Right cardiac atrium (tissue), 5 donors: ENCODE measurements at places on chromosomes 7 and 10. TPM values are rescaled to one million over a fixed set of nuclear protein-coding genes. Genes with fewer than 3 reads are reported as not detected.

GRCh38 chr7:156780724-156781455 lies 112.1 kb downstream of the LMBR1 start:
- no peak for DNase-seq

DNA sequence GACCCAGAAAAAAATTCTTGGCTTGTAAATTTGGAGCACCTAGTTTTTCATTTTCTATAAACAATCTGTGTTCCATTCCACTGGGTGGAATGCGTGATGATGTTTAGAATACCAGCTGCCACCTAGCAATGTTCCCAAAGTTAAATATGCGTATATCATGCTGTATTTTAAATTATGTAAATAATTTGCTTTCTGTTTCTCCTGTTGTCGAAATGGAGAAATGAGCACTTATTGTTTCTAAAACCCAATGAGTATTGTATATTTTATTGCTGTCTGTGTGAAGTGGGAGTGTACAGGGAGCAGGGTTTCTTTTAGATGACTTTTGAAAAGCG lies 49.4 kb upstream of the CELF2 start:
- DNase-seq: no peak

GRCh38 chr7:47659664-47660462 lies 78.0 kb upstream of the TNS3 start:
- DNase-seq: no peak

GRCh38 chr10:130368761-130369560 lies 232.8 kb downstream of the GLRX3 start:
- DNase-seq: no peak

- peak; percentile 82 for DNase-seq
Observed at GRCh38 chr7:92836489-92836999, at the start of gene CDK6. CDK6 (minus strand) TSS chr7:92836573; CDS start chr7:92833323, 3,250 bp downstream.

DNA sequence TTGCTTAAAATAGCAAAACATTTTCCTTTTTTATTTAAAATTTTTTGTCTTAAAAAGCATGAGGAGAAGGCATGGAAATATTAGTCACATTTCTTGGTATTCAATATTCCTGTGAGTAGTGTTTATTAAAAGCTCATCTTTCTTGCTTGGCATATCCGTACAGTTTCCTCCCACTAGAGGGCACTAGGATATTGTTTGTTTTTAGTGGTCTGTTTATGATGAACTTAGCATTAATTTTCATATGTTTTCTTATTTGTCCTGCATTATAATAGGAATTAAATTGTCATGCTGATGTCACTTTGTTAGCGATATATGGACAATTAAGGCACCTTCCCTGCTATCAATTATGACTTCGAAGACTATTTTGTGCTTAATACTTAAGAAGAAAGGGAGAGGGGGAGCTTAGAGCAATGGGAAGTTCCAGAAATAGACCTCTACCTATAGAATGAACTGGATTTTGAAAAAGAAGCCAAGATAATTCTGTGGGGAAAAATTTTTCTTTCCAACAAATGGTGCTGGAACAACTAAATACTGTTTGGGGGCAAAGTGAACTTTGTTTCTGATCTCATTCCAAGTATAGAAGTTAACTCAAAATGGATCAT lies 91.0 kb upstream of the STRIP2 start:
- no peak for DNase-seq

DNA sequence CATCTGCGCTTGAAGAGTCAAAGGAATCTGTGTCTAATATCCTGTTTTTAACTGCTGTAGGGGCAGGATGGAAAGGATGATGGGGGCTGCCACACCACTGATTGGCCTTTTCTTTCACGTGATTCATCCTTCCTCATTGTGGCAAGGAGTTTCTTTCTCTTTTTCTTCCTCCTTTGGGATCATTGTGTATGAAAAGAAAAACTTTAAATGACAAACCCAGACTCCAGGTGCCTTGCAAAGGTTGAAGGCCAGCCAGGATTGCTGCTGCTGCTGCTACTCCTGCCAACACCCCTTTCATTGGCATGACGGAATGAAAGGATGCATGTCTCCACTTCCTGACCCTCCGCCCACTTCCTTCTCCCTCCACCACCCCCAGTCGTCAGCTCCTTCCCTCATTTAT lies 6.5 kb upstream of the OIT3 start:
- no peak for DNase-seq

DNA sequence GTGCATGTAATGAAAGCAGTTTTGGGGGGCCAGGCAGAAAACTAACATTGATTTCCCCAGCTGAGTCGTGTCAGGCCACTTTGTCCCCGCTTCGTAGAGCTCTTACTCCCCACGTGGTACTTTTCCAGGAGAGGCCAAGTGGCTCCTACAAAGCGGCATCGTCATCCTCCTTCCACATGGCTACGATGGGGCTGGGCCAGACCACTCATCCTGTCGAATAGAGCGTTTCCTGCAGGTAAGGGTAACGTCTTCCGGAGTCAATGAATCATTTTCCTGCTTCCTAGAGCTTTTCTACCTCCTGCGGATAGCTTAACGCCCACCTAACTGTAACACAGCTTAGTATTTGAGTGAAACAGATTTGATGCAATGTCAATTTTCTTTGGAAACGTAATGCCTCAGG lies 21.7 kb upstream of the SEC61A2 start:
- no peak for DNase-seq

- peak; percentile 34 for DNase-seq
Observed at GRCh38 chr7:151117565-151117964, 31.3 kb downstream of the AGAP3 start.

DNA sequence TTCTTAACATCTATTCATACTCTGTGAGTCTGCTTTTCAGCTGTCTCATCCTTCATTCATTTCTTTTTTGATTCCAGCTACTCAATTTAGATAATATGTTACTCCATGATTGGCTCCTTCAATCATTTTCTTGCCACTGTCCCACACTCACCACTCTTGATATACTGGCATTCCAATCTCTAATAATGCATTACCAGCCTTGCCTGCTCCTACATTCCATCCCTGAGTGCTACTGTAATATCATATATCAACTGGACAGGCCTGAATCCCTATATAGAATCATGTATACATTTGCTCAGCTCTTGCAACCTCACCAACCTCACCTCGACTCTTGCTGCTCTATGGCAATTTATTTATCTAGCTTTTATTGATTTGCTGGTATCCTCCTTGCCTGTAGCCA lies 45.0 kb upstream of the SLC13A1 start:
- no peak for DNase-seq

DNA sequence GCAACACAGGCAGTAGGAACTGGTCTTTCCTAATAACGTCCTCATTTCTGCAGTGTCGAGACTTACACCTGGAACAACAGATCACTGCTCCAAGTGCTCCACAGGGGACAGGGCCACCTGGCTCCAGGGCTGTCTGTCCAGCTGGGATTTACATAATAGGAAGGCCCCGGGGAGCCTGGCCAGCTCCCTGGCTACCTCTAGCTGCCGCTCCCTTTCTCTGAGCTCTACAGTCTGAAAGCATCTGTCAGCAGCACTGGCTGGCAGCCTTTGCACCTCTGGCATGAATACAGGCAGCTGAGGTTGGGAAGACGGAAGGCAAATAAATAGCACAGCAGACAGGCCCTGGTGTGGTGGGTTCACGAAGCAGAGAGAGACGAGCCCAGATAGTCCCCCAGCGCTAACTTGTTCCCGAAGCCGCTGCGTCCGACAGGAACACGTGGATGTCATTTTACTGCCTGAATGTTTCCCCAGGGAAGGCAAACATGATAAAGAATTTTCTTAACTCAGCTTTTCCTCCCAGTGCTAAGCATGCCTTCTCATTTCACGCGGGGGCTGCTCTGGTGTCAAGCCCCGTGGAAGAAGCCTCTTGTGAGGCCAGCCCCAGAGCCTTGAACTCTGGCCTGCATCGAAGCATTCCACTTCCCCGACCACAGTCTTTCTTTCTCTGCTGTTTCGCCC lies 105.4 kb downstream of the ITIH5 start:
- peak; percentile 92 for DNase-seq

OR2A12 gene
- not detected for polyA plus RNA-seq

- no peak for DNase-seq
Observed at GRCh38 chr7:75955331-75955955, 39.0 kb downstream of the TMEM120A start.

DNA sequence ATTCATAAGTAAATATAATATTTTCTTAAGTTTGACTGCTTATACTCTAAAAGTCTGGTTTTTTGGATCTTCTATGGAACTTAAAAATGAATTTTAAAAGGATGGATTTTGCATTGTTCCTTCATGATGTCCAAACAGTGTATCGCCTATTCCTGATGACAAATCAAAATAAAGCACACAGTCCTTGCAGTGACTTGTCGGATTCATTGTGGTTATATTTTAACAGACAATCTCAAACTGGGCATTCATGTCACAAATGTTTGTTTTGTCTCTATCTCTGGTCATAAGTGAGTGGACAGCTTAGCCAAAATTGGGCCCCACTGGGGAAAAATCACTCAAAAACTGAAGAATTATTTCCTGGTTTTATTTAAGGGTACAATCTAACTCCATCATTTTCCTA lies 74.8 kb downstream of the LMBR1 start:
- no peak for DNase-seq

TLX1 gene
- 0.52 TPM for polyA plus RNA-seq

AKR1B15 gene
- polyA plus RNA-seq: 0.07 TPM

CCDC172 gene
- not detected for polyA plus RNA-seq

GRCh38 chr10:11838298-11838852 lies 15.2 kb downstream of the PROSER2 start:
- DNase-seq: no peak

DNA sequence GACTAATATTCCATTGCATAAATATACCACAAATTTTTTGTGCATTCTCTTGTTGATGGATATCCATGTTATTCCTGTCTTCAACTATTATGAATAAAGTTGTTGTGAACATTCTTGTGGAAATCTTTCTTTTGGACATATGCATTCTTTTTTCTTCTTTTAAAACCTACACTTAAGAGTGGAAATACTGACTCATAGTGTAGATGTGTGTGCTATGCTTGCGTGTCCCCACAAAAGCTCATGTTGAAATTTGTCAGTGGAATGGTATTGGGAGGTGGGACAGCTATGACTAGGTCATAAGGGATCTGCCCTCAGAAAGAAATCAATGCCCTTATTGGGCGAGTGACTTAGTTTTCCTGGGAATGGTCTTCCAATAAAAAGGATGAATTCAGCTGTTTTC lies 203.6 kb upstream of the PRSS58 start:
- DNase-seq: no peak

ELFN1 gene
- polyA plus RNA-seq: 9.1 TPM

DNA sequence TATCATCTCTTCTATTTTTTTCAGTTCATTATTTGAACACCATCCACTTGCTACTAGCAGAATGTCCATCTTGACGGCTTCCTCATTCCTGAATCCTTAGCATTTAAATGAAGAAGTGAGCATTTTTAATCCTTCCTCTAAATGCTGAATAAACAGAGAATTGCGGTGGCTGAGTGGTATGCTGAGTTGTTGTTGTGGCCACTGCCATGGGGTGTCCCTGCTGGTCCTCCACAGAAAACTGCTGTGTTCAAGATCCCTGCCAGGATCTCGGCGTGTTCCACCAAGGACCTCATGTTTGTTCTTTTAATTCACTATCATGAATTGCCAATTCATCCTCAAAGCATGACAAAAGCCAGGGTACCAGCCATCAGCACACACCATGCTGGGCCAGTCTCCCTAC lies 48.9 kb upstream of the HABP2 start:
- DNase-seq: no peak

GRCh38 chr7:19491821-19492452 lies 216.9 kb downstream of the POLR1F start:
- no peak for DNase-seq

LOXL4 gene
- 0.77 TPM for polyA plus RNA-seq

GGCT gene
- polyA plus RNA-seq: 41.0 TPM

DNA sequence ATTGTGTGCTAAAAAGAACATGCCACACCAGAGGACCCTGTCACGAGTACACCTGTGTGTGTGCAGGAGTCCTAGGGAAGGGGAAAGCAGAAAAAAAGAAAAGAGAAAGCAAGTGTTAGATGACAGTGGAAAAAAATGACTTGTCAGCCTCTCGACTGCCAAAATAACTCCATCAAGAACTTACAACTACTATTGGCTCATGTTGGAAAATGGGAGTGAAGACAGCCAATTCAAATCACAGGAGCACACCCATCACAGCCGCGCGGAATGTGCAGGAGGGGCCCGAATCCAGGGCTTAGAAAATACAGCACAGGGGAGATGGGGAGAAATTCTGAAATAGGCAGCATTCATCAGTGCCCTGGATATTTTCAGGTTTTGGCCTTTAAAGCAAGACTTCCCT lies 38.1 kb upstream of the FOXI2 start:
- DNase-seq: no peak

- no peak for DNase-seq
Observed at GRCh38 chr10:131431978-131432690, 120.6 kb upstream of the TCERG1L start.

DNA sequence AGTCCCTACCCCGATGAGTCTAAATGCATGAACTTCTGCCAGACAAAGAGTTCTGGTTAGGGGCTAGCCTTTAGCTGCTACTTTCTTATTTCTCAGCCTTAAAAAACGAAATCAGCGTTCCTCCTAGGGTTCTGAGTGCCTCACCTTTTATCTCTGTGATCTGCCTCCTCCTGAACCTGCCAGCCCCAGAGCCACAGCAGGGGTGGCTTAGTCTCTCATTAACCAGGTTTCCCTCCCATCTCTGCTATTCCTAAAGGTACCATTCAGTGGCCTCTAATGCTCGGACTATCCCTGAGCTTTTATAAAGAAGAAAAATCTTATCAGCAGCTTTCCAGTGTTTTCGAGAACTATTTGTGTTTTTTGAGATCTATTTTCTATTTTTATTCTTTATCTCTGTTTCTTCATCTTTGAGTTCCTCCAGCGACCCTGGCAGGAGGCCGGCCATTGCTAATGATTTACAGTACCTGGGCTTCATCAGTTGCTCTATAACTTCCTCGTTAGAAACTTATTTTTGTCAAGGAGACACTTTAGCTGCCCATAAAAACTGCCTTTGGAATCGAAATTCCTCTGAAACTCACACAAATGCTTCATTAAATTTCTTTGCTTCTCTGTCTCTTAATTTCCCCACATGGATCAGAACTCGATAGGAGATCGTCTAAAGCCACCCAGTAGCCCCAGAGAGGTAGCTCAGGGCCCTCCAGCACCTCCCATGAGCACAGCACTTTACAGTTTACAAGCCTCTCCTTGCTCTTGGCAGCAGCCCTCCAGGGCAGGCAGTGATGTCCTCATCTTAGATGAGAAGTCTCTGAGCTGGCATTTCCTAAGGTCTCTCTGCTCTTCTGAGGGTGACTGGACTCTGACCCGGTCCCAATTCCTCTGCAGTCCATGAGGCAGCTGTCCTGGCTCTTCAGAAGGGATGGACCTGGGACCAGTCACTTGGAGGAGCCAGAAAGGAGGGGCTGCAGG lies 149.1 kb downstream of the EBF3 start:
- no peak for DNase-seq

DNA sequence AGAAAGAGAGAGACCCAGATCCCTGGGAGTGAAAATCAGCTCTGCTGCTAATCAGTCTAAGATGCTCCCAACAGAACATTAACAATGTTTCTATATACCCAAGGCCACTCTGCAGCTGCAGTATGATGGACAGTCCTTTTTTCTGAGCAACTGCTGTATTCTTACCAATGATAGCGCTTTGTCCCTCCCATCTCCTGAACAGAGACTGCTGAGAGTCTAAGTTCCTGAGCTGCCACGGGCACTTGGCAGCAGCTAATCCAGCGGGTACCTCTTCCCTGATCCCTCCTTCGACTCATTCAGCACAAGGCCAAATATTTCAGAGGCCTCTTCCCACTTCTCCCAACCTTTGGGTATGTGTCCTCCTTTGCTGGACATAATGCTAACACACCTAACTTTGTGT lies 7.7 kb downstream of the CPVL start:
- no peak for DNase-seq

TMEM176A gene
- 51.6 TPM for polyA plus RNA-seq

GRCh38 chr7:9022456-9022855 lies 589.0 kb downstream of the NXPH1 start:
- DNase-seq: no peak

ZDHHC6 gene
- 18.2 TPM for polyA plus RNA-seq
